ENCODE measurements at places on chromosomes 2 and 18.

DNA sequence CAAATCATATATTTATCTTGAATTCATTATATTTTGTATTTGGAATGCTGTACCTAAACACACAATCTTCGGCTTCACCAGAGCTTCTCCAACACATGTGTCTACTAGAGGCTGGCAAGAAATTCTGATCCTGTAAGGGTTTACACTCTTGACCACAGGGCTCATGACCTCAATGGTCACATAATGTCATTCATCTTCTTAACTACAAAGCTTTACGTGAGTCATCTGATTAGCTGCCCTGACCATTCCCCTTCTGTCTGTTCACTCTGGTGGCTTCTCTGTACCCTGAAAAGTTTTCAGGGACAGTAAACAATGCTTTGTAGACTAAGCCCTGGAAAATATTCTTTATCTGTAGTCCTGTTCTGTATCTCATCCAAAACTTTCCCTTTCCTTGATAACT lies 423.9 kb downstream of the CMPK2 start:
- no peak for DNase-seq

GRCh38 chr18:58756596-58757240 lies 85.5 kb downstream of the MALT1 start:
- DNase-seq: no peak

DNA sequence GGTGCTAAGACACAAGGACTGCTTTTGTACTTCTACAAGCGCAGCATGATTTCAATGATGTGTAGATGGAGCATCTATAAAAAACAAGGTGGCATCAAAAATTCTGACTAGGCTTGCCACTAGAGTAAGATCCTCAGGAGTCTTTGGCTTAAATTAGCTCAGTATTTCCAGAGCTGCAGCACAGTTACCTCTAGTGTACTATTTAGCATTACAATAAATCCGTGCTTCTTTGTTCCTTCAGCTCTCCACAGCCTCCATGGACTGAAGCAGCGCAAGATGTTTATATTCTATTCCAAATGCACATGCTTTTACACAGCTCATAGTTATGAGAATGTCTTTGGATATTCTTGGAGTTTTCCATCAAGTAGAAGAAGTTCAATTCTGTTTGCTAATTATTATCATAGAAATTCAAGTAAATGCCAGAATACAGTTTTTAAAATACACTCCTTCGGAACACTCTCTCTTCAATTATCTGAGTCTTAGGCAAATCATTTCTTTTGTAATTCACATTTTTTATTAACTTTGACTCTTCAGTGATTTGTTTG lies 1133.0 kb upstream of the LRRTM1 start:
- DNase-seq: no peak

DNA sequence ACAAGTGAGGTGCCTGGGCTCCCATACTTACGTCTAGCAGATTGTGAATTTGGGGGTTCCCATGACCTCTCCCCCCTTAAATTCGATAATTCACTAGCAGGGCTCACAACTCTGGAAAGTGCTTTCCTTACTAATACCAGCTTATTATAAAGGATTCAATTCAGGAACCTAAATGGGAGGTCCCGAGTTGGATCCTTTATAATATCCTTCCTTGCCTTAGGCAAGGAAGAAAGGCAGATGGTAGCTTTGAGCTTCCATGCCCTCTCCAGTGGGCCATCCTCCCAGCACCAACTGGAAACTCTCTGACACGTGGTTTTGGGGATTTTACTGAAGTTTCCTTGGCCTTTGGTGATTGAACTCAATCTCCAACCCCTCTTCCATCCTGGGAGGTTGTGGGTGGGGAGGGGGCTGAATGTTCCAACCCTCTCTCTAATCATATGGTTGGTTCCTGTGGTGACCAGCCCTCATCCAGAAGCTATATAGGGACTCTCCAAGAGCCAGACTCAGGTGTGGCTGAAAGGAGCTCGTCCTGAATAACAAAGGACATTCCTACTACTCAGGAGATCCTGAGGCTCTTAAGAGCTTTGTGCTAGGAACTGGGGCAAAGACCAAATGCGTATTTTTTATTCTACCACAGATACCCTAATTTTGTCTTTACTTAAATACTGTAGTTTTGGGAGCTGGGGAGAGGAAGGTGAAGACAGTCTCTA lies 62.2 kb downstream of the HAUS1 start:
- no peak for DNase-seq

- DNase-seq: no peak
Observed at GRCh38 chr2:6310256-6311215, 555.2 kb downstream of the CMPK2 start.

- DNase-seq: no peak
Observed at GRCh38 chr18:6885006-6885481, 155.5 kb downstream of the ARHGAP28 start.

GRCh38 chr2:207950761-207951114 lies 74.6 kb downstream of the PLEKHM3 start:
- DNase-seq: no peak

- peak; percentile 89 for DNase-seq
Observed at GRCh38 chr2:149597668-149598326, 10.2 kb upstream of the MMADHC start.

DNA sequence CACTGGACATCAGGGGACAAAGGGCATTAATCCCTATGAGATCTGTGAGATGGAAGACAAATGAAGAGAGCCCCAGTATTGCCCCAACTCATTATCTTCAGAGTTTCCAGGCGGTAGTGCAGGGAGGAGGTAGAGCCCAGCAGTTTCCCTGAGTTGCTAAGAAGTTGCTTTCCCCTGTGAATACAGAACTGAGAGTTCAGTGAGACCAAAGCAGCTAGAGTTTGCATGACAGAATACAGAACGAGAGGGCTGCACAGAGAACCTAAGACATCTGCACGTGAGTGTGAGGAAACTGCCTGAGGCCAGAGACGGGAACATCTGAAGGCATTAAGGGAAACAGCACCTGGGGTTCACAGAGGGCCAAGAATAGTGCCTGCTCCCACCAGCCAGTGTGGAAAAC lies 18.1 kb upstream of the PGAP1 start:
- DNase-seq: no peak

GRCh38 chr18:23662309-23663263 lies at the start of gene ANKRD29:
Gene ANKRD29, minus strand, starts transcription at chr18:23662911. Its CDS starts 181 bp downstream, at chr18:23662730.
- DNase-seq: peak; percentile 45

DNA sequence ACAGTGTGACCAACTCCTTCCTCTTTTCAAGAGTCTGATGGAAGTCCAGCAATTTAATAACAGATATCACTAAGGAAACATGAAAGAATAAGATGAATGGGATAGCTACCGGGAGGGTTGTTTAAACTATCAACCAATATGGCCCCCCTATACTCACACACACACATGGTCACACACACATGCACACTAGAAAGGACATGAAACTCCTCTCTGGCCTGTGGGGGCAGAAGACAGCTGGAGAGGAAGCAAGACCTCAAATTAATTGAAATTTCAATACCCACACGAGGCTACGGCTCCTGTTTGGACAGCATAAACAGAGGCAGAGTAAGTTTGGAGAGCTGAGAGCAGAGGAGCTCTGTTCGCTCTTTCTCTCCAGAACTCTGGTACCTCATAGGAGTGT lies 34.7 kb upstream of the REEP1 start:
- no peak for DNase-seq

GRCh38 chr2:180753809-180754761 lies 226.3 kb upstream of the UBE2E3 start:
- DNase-seq: peak; percentile 65

DNA sequence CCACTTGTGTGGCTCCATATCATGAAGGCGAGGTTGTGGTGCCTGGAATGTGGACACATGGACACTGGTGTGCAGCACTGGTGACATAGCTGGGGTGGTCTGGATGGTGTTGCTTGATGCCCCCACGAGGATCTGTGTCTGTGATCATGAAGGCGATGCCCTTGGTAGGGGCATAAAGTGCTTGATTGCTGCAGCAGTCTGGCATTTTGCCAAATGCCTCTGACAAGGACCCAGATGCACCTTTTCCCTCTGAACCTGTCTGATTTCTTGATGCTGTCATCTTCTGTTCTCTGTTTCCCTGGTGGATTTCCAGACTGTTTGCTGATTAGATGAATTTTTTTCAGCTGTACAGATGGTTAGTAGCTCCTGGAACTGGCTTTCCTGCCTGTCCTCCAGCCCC lies 752.0 kb upstream of the HS6ST1 start:
- DNase-seq: no peak

DNA sequence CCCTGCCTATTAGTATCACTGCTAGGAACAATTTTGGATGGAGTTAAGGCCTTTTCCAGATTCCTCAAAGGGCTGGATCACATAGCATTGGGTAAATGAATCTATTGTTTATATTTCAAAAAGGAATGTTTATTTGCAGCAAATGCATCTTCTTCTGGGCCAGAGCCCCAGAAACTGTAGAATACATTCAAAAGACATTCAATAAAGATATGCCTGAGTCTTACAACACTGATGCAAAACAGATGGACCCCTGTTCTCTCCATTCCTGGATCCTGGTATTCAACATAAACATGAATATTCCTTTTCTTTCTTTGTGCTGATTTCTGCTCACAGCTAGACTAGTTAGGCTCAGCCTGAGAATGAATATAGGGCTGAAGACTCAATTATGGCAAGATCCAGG lies 227.2 kb upstream of the KLHL29 start:
- no peak for DNase-seq

GRCh38 chr2:174328114-174328960 lies 6.4 kb upstream of the SP9 start:
- peak; percentile 45 for DNase-seq

DNA sequence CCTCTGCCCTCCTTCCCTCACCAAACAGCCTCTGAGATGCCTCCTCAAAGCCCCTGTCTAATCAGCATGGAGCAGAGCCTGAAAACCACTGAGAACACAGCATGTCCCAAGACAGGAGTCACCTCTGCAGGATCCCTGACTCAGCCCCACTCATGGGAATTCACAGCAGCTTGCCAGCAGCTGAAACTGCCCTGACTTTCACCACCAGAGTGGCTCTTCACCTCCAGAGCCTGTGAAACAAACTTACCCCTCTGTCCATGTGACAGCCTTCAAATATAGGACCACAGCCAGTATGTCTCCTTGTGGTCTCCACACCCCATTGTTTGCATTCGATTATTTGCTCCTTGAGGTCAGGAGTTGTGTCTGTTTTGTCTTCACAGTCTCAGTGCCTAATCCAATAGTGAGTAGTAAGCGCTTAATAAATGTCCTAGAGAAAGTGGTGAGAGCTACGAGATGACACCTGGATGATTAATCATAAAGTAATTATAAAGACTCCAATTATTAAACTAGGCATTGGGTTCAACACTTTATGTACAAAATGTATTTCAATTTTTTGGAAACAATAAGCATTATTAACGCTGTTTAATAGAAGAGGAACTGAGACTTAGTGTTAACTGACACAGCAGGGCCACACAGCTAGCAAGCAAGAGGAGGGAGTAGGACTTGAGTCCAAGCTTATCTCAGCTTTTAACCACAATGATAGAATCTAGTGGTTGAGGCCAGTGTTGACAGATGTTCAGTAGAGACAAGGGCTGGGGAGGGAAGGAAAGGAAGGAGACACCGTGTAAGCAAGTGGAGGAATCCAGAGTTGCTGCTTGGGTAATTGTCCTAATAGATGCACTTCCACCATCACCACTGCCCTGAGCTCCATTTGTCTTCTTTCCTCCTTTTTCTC lies 358.7 kb upstream of the TNP1 start:
- DNase-seq: peak; percentile 76

GRCh38 chr2:170201734-170202393 lies 23.9 kb downstream of the MYO3B start:
- no peak for DNase-seq

DNA sequence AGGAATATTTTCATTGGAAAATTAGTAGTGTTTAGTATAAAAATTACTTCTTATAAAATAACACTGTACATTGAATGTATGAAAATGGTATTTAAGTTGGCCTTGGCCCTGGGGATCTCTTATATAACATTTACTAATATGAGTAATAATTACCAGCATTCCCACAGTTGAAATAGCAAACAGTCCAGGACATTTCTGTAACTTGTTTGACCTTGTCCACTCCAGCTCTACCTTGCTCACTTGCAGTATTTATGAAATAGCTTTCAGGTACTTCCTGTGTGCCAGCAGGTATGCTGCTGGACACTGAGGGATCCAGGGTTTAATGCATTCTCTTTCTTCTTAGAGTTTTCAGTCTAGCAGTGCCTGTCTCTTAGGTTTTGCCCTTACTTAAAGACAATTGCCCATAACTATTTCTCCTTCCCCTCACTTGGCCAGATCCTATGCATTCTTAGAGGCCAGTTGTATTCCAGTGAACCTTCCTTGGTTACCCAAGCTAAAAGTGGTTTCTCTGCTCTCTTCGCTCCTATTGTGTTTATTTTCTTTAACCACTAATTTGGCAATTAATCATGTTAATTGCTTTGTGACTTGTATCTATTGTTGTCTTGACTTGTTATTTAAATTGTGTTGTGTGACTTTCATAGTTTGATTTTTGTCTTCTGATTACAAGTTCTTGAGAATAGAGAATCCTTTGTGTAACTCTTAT lies 25.9 kb downstream of the BABAM2 start:
- DNase-seq: no peak

DNA sequence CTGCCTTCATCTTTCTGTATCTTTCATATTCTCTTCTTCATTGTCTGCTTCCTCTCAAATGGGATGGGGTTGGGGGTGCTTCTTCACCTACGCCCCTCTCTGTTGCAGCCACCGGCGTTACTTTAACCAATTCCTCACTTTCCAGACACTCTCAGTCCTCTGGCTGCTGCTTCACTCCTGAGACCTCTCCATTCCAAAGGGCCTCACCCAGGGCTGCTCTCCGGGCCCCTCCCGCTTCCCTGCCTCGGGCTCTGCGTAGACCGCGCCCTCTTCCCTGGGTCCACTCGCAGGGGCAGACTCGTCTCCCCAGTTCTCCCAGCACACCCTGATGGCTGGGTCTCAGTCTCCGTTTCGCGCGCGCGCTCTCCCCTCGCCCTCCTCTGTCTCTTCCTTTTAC lies 926 bp downstream of the SERPINB8 start:
- peak; percentile 58 for DNase-seq

GRCh38 chr2:7707723-7708122 lies 790.5 kb downstream of the RNF144A start:
- DNase-seq: peak; percentile 84

- DNase-seq: peak; percentile 75
Observed at GRCh38 chr2:232568161-232568560, 17.7 kb downstream of the EIF4E2 start.

DNA sequence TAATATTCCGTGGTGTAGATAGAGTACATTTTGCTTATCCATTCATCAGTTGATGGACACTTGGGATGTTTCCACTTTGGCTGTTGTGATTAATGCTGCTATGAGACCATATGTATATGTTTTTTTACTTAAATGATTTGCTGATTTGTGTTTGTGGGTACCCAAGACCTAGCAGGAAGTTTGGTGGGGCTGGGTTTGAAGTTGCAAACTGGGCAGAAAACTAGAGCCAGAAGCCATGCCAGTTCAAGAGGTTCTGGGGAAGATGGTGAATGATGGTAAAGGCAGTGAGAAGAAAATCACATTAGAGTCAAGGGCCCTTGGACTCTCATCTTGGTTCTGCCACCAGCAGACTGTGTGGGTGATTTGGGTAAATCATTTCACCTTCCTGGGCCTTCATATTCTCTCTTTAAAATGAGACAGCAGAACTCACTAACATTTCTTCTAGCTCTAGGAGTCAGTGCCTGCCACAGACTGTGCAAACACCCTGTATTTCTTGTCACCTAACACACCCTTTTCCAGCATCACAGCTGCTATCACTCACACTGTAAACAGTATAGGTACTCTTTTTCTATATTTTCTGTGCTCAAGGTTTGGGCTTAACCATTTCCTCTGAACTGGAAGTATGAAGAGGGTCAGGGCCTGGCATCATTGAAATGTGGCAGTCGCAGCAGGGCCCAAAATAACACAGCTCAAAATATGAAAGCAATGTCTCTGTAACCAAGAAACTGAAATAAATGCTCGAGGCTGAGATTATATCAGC lies 8.4 kb upstream of the CTLA4 start:
- no peak for DNase-seq

- DNase-seq: no peak
Observed at GRCh38 chr2:32384529-32384928, 27.7 kb downstream of the BIRC6 start.

GRCh38 chr2:189927823-189928222 lies 134.7 kb downstream of the MSTN start:
- no peak for DNase-seq
